T-helper 22 cell (primary cell): ENCODE measurements at places on chromosomes 5 and 9.

DNA sequence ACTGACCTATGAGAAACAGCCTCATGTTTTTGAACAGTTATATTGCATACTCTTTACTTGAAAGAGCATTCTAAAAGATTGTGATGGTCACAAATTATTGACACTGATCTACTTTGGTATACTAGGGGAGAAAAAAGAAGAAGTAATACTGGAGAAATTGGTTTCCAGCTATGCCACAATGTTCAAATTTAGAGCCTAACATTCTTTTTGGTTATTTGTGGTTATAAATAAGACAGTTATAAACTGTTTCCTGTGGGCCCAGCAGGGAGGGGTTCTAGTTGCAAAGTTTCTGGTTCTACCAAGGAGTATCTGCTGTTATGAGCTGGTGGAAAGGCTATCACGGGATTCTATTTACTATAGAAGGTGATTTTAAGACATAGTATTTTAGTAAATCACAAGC lies 4.8 kb downstream of the CWC27 start:
- DNase-seq, result no peak

DNA sequence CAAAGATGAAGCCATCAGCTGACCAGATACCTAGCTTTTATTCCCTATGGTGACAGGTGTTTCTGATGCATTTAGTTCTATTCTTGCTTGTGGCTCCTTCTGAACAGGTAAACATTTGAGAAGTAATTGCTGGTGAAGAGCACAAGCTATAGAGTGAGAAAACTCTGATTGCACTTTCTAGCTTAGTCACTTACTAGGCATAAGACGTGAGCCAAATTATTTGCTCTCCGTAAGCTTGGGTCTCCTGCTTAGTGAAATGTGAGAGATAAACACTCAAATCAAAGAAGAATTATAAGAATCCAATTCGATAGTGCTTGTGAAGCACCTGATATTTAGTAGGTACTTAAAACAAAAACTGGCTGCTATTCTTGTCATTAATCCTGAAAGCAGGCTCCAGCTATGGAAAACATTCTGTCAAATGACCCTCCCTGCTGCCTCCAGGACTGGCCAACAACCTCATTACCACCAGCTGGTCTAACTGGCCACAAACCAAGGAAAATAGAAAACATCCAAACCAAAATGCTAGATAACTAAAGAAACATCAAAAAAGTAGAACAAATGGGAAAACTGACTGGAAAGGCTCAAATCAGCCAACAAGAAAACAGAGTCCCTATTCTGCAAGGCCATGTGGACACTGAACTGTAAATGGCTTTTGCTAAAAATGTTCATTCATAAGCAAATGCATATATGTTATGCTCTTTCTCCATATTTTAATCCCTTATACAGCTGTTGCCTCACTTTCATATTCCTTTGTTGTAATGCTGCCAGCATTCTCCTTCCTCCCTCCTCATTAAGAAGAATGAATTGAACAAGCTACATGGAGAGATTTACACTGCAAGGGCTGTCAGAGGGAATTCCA lies 616.1 kb downstream of the DTWD2 start:
- no peak for DNase-seq

DNA sequence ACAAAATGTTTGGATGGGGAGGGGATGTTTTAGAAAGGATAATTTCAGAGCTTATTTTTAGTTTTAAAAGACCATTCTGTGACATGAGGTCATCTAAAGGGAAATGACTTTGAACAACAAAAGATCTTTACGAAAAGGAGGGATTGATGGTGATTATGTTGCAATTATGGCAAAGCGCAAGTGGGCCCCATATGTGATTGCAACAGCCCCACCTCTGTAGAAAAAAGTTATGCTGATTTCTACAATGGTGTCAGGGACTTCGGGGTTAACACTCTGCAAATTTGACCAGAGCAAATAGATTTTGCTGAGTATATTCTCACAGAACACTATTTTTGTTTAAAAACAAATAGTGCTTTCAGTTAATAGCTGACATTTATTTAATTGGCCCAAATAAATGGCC lies 312.8 kb downstream of the NSG2 start:
- no peak for DNase-seq

DNA sequence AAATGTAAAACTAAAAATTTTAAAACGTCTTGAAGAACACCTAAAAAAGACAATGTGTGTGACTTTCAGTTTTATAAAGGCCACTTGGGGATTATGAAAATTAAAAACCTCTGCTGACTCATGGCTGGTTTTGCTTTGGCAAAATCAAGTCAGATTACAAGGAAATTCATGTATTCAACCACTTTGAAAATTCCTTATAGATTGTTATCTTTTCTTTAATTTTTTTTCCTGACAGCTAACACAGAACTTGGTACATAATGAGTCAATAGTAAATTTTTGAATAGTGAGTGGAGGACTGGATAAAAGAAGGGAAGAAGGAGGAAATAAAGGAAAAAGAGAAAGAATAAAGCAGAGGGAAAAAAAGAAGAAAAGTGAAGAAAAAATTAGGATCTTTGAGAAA lies 1774.7 kb upstream of the ACO1 start:
- no peak for DNase-seq

GRCh38 chr5:173201636-173202265 lies 33.3 kb downstream of the NKX2-5 start:
- no peak for DNase-seq

DNA sequence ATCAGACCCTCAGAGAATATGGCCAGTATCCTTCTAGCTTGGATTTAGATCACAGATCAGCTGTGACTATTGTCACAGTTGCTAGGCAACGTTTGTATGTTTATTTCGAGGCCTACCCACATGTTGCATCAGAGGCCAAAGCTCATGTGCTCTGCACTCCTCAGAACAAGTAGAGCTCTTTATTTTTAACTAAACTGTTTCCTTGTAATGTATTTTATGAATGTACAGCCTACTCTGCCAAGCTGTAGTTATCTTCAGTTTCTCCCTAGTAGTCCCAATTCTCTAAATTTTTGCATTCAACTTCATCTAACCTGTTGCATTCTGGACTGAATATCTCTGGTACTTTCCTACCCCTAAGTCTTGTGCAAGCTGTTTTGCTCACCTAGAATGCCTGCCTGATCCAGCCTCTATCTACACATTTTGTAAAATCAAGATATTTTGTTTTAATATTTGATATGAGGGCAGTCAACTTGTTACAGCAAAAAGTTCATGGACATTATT lies 52.8 kb downstream of the CAST start:
- DNase-seq, result peak; percentile 44

GRCh38 chr5:97498657-97499056 lies 315.6 kb upstream of the RIOK2 start:
- no peak for DNase-seq

DNA sequence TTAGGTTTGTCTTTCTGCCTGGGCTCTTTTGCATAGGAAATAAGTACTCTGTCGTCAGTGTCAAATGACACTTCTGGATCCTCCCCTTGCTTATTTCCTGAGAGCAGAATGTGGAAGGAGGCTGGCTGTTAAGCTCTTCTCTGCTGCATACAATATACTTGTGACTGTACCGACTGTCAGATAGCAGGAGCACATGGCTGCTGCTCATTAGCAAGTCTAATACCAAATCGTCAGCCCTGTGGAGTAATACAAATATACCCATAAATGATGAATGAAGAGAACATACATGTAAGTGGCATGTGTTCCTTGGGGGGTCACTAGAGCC lies at the start of gene GPR151:
Gene GPR151 (minus strand): TSS at position 40 of the 325 bp plus-strand sequence. CDS start 77 bp downstream, outside the sequence.
- DNase-seq, result no peak

- no peak for DNase-seq
These were observed 4.7 kb upstream of the CCL28 start for GRCh38 chr5:43416803-43417394.

DNA sequence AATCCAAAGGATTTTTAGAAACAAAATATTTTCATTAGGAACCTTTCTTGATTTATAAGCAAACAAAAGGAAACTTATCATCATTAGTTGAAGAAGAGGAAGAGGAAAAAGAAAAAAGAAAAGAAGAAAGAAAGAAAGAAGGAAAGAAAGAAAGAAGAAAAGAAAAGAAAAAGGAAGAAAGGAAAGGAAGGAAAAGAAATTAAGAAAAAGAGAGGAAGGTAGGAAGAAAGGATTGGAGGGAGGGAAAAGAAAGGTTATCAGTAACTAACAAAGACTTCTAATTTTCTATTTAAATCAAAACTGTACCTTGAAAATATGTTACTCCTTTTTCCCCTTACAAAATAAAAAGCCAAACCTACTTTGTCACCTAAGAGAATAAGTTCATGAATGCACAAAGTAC lies 10.0 kb downstream of the EBF1 start:
- DNase-seq, result no peak

GRCh38 chr9:133044661-133045060 lies 13.9 kb downstream of the GTF3C5 start:
- no peak for DNase-seq

GRCh38 chr9:100589582-100589981 lies 11.7 kb downstream of the CAVIN4 start:
- DNase-seq, result no peak

DNA sequence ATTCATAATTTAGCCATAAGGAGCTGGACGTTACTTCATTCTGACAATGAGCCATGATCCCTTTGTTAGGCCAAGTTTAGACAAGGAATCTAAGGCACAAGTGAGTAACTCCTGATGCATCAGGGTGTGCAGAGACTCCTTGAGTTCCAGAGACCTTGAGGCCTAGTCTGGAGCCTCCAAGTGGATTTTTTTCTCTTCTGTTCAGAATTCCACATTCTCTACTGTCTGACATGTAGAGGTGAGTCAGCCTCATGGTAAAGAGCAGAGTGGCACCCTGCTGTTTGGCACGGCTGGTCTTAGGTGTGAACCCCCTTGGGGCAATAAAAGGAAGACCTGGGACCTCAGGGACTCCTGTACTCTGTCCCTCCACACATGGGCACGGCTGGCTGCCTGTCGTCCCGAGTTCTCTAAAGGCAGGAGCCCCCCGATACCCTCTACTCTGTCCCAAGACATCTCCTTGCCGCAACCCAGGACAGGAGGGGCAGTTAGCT lies 22.0 kb upstream of the TGFBI start:
- no peak for DNase-seq

- DNase-seq, result no peak
These were observed 771.0 kb downstream of the IRX1 start for GRCh38 chr5:4366628-4367027.

DNA sequence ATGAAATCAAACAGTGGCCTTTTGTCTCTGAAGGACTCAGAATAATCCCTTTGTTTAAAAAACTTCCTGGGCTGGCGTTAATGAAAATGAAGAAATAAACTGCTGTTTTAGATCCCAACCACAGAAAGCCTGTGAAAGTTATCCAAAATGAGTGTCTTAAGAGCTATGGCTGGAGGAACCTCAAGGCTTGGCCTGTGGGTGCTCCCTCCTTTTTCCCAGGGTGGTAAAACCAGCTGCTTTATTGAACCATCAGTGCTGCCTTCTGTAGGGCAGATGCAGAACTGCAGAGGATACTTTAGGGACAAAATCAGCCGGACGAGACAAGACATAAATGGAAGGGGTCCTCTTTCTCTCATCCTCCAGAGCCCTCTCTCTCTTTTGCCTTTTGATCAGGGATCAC lies 100.9 kb downstream of the SMARCA2 start:
- no peak for DNase-seq

DNA sequence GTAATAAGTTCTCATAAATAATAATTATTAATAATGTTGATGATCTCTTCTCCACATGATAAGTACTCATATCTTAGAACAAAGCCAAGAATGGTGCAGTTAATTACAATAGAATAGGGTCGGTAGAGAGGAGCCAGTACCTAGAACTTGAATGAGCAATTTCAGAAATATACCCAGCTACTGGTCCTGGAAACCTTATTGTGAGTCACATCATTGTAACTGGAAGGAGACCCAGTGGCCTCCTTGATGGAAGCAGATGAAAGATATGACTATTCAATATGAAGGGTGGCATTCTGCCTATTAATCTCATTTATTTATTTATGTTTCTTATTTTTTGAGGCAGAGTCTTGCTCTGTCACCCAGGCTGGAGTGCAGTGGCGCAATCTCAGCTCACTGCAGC lies 37.7 kb upstream of the SHOC1 start:
- DNase-seq, result no peak

DNA sequence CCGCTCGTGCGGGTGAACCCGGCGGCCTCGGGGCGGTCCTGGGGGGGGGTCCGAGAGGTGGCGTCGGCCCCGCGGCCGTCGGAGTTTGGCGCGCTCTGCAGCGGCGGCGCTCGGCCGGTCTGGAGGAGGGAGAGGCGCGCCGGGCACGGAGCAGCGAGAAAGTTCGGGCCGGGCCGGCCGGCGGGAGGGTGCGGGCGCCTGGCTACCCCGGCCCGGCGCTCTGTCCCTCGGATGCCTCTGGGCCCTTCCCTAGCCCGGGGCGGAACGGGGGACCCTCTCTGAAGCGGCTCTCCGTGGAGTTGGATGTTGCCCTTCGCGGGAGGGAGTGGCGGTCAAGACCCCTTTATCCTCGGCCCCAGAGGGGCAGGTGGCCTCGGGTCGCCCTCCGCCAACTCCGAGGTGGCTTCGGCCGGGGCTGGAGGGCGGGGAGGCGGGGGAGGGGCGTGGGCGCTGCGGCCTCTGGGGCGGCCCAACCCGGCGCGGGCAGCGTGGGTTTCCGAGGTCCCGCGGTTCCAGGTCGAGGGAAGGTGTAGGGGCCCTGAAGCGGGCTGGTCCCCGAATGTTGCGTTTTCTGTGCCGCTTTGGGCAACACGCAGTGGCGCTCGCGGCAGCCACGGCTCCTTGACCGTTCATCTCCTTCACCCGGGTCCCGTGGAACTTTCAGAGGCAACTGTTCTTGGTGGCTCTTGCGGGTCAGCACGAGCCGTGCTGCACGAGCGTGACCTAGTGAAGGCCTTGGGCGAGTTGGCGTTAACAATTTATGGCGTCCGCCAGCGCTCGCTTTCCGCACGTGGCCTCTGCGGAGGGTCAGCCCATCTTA lies 290.5 kb downstream of the DOCK8 start:
- no peak for DNase-seq

DNA sequence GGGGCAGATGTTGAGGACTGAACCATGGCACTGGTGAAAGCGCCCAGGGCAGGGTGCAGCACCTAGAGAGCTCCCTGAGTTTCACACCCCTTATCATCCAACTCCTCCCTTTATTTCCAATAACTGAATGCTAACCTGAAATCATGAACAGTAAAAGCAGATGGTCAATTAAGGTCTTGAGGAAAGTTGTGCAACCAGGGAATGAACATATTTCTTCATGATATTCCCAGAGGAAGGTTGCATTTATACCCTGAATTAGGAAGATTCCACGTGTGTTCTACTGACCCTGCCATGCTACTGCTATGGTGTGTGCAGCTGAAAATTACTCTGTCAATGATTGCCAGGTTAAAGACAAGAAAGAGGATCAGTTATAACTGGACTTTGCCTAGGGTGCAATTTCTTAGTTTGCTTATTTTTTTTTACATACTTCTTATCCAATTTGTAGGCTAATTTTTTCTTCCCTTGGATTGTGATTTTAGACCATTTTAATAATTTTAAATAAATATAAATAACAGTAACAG lies 319.8 kb downstream of the SEMA5A start:
- DNase-seq, result no peak

- no peak for DNase-seq
These were observed 136.7 kb downstream of the NUDT12 start for GRCh38 chr5:103425686-103426454.

DNA sequence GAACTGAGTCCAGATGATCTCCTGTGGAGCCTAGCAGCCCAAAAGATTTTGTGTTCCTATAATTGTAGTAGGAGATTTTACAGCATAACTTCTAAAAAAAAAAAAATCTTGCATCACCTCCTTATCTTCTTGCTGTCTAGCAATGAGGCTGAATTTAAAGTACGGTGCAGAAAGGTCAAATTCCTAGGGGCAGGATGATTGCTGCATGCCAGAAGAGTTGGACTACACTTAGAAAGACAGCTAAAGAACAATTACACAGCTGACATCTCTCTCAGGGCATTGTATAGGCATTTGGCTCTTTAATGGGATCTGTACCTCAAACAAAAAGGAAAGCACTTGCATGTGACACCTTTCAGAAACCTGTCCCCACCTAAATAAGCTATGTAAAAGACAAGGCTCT lies 443.2 kb downstream of the HCN1 start:
- DNase-seq, result no peak
